ENCODE measurements at places on chromosomes 4 and X.
A peak's percentile ranks its signal among the peaks of the same experiment; 100 is the strongest.

GRCh38 chr4:51853027-51853682 is 10.2 kb downstream of the DCUN1D4 start:
- no peak for DNase-seq

DNA sequence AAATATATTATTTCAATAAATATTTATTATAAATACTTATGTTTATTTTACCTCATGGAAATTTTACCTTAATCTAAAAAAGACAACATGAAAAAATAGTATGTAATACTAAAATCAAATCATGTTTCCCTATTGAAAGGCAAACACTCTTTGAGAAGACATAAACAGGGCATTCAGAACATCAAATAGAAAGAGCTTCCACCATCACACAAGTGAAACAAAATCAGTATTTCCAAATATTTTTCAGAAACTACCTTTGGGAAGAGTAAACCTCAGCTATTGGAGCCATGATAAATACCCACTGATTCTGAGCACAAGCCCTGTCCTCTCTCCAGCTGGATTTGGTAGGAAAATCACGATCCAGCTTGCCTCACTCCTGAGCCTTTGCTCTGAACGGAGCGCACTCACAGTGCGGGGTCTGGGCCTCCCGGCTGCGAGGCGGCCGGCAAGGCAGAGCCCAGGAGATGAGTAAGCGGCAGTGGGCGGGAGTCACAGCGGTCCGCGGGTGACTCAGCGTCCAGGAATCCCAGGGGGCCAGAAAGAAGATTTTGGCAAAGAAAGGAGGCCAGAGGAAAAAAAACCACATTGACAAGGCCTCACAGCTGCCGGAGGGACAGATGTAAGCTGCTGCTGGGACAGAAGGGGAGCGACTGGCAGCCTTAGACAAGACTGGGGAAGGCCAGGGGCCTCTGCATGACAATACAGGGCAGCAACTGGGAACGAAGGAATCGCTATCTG is 14.7 kb upstream of the ANXA5 start:
- DNase-seq, result peak; percentile 75

GRCh38 chr4:105858466-105859040 is 36.7 kb upstream of the NPNT start:
- no peak for DNase-seq

DNA sequence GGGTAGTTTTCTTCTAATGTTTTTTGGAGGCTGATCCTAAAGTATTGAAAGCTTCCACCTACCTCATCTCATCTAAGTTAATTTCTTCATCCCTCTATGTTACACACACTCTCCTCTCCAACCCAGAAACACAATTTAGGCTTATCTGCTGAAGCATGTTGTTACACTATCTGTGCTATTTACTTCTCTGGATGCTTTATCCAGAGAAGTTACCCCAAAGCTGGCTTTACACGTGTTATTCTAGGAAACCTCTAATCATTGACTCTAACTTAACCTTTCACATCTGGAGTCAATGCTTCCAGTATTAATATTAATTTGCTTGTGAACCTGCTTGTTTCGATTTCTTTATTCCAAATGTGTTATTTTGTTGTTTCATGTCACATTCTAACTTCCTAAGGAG is 87.3 kb upstream of the NMU start:
- no peak for DNase-seq

- no peak for DNase-seq
Observed at GRCh38 chr4:183300070-183300469, 20.0 kb downstream of the CLDN22 start.

- DNase-seq, result no peak
Observed at GRCh38 chr4:172073590-172073989, 260.4 kb downstream of the GALNTL6 start.

- no peak for DNase-seq
Observed at GRCh38 chrX:13158911-13159310, 114.5 kb upstream of the FAM9C start.

- no peak for DNase-seq
Observed at GRCh38 chr4:171714791-171715454, 98.3 kb upstream of the GALNTL6 start.

GRCh38 chrX:31353095-31353494 is 281.3 kb upstream of the FTHL17 start:
- no peak for DNase-seq

DNA sequence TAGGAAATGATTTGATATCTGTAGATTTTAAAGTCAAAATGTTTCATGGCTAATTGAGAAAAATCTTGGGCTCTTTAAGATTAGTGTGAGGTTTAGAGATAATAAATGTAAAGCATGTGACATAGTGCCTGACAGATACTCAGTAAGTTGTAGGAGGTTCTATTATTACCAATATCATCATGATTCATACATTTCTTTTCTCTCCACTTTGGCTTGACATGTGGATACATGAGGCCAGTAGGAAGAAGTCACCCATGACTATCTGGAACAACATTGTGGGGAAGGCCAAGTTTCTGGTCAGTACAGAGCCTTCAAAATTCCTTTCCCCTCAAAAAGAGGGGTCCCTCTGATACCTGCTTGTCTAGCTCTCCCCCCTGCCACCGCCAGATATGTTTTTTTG is 91.2 kb upstream of the SORBS2 start:
- DNase-seq, result no peak

DNA sequence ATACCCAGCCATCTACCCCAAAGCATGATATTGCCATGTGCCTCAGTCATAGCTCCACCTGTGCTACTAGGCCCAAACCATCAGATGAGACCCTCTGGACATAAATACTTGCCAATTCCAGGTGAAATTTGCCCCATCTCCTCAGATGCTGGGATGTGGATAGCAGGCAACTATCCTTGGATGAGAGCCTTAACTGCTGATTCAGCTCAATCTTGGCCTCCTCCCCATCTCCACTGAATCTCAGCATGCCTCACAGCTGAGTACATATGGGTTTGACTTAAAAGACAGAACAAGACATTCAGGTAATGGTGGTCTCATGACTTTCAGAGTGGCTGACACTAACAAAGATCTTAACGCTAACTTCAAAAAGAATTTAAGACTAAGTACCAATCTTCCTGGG is 50.8 kb upstream of the KLHL13 start:
- DNase-seq, result no peak

- DNase-seq, result no peak
Observed at GRCh38 chrX:9829308-9830267, 43.4 kb downstream of the SHROOM2 start.

- DNase-seq, result no peak
Observed at GRCh38 chrX:38045538-38046096, 39.3 kb downstream of the SYTL5 start.

GRCh38 chrX:5842601-5843000 is 386.1 kb downstream of the NLGN4X start:
- no peak for DNase-seq

- DNase-seq, result no peak
Observed at GRCh38 chr4:45629717-45630116, 494.1 kb downstream of the GABRG1 start.

GRCh38 chr4:26862381-26862915 is 1.8 kb downstream of the STIM2 start:
- no peak for DNase-seq

- no peak for DNase-seq
Observed at GRCh38 chr4:161256172-161256571, 907.6 kb downstream of the FSTL5 start.

- no peak for DNase-seq
Observed at GRCh38 chrX:8432396-8432795, 32.2 kb upstream of the VCX3B start.

- peak; percentile 50 for DNase-seq
Observed at GRCh38 chrX:154714925-154715324, 36.0 kb downstream of the GAB3 start.

GRCh38 chrX:110180928-110181310 is 137.0 kb downstream of the AMMECR1 start:
- DNase-seq, result no peak

- DNase-seq, result no peak
Observed at GRCh38 chrX:120269373-120270035, 18.9 kb downstream of the ZBTB33 start.

DNA sequence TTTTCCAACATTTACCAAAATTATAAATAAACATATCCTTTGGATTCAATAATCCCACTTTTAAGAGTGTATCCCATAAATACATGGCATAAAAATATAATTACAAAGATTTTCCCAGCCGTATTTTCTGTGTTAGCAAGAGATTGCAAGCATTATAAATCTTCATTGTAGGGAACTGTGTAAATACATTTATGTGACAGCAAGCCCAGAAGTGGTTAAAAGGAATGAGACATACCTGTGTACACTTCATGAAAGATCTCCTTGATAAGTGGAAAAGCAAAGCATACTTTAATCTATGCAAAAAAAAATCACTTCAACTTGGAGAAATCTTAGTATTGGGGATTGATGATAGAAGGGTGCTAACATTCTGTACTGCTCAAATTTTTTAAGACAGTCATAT is 173.1 kb downstream of the GASK1B start:
- DNase-seq, result no peak

DNA sequence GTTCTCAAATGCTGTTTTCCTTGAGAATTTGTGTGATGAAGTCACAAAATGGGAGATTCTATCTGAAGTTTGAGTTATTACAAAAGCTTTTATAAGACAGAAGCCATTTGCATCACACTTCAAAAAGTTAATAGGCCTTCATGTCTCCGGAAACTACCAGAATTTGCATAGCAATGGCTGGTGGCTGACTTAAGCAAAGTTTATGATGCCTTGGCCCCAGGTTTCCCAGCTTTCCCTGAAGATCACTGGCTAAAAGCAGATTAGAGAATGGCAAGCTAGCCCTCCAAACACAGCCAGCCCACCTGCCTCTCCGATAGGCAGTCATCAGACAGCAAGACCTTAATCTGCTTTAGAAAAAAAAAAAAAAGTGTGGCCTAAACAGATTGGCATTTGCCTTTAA is 197.8 kb downstream of the HS3ST1 start:
- no peak for DNase-seq

DNA sequence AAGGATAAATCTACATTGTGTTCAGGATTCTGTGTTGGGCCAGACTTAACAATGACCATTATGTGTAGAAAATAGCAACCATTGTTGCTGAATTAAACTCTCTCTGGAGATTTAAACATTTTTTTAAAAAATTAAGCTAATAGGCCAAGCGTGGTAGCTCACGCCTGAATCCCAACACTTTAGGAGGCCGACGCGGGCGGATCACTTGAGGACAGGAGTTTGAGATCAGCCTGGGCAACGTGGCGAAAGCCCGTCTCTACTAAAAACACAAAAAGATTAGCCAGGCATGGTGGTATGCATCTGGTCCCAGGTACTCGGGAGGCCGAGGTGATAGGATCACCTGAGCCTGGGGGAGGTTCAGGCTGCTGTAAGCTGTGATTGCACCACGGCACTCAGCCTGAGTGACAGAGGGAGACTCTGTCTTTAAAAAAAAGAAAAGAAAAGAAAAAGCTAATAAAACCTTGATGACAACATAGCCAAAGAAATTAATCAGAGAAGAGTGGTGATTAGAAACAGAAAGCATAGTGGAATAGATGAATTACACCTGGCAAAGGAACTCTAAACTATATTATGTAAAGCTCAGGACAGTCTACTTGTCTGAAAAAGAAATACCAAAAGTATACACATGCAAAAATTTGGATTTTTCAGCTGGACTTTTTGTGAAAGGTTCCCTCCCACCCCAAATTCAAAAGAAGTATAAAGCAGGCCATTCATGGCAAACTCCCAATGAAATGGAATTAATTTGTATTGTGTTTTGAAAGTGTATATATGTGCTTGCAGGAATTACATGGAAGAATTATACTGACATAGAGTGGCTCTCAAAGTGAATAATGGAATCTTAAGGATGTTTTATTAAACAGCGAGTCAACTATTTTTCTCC is 21.9 kb downstream of the PLS3 start:
- peak; percentile 6 for DNase-seq

GRCh38 chr4:169151671-169152070 is 119.1 kb downstream of the SH3RF1 start:
- no peak for DNase-seq

DNA sequence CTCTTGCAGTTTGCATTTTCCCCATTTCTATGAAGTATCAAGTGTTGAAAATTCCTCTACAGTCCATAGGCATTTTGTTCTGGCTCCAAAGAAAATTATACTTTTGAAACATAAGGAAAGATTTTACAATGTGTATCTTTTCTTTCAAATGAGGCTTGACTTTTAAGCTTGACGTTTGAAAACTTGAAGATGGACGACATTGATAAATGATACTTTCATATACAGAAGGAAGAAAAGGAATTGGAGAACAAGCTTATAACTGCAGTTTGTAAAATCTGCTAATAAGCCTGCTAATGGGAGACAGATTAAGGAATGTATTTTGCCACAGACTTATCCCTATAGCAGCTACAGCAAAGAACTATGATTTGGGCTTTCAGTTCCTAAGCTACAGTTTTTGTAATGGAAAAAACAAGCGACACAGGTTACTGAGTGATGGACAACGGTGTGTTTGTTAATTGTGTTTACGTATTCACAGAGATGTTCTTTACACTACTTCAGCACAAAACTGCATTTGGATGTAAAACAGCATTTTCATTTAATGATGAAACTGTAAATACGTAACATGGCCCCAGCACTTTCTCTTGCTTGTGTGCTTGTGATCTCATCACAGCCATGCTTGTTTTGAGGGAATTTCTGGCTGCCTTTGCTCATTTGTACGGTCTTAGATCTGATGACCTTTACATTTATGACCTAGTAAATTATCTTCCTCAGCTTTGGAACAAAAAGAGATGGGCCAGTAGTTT is 83.2 kb upstream of the FAT1 start:
- DNase-seq, result no peak

GRCh38 chr4:25981749-25982148 is 67.7 kb downstream of the SMIM20 start:
- no peak for DNase-seq

- no peak for DNase-seq
Observed at GRCh38 chr4:81380437-81380836, 91.3 kb downstream of the RASGEF1B start.

GRCh38 chrX:650811-651210 is 20.2 kb downstream of the SHOX start:
- no peak for DNase-seq

- no peak for DNase-seq
Observed at GRCh38 chr4:43932448-43932847, 516.2 kb downstream of the KCTD8 start.

DNA sequence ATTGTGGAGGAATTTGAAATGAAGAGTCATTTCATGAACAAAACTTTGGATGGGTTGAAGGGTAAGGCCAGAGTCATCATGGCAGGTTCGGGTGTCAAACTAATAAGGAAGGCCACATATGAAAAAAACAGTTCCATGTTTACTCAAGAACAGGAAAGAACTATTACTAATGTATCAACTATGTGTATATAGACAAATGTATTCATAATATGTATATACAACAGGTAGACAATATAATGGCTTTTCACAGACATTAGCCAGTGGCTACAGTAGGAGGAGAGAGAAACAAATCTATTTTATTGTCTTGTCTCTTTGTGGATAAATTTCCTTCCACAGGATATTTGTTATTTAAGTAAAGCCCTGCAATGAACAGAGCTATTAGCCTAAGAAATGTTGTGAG is 101.1 kb downstream of the CBLL2 start:
- no peak for DNase-seq

- no peak for DNase-seq
Observed at GRCh38 chr4:90603540-90603939, 476.3 kb downstream of the CCSER1 start.
